ENCODE measurements at places on chromosomes 11 and 22.

DNA sequence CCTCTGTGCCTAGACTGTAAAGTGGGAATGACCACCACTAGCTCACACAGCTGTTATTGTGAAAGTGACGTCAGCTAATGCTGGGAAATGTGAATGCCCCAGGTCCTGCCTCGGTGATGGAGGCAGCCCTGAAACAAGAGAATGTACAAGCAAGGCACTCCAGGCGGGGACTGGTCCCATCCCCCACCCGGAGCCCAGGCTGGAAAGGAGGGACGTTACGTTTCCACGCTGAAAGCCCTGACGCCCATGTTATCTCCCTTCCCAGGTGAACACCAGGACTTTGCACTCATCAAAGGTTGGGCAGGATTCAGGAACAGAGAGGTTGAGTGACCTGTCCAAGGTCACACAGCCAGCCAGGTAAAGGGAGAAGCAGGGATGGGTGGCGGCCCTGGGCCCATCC lies 784 bp downstream of the SULT4A1 start:
- DNase-seq, result no peak

DNA sequence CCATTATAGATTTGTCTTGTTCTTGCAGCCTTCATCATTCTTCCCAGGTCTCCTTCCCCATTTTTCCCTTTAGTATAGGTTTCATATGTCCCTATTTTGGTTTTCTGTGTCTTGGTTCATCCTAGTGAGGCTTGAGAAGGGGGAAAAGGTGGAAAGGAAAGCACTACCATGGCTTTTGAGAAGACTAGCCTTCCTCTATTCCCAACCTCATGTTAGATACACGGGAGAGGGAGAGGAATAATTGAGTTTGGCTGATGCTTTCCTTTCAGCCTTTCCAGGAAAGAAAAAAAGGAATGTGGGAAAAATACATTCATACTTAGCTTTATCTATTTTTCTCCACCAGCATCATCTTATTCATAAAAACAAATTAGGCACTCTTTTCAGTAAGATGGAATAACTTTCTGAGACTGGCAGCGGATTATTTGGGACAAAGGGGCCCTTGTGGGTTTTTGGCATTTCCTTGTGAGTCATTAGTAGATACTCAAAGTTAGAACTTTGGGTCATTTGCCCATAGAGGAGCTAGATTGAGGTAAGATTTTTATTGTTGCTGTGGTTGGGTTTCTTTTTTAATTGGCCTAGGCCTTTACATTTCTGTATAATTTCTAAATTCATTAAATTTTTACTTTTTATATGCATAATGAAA lies 23.8 kb downstream of the CAPRIN1 start:
- no peak for DNase-seq

DNA sequence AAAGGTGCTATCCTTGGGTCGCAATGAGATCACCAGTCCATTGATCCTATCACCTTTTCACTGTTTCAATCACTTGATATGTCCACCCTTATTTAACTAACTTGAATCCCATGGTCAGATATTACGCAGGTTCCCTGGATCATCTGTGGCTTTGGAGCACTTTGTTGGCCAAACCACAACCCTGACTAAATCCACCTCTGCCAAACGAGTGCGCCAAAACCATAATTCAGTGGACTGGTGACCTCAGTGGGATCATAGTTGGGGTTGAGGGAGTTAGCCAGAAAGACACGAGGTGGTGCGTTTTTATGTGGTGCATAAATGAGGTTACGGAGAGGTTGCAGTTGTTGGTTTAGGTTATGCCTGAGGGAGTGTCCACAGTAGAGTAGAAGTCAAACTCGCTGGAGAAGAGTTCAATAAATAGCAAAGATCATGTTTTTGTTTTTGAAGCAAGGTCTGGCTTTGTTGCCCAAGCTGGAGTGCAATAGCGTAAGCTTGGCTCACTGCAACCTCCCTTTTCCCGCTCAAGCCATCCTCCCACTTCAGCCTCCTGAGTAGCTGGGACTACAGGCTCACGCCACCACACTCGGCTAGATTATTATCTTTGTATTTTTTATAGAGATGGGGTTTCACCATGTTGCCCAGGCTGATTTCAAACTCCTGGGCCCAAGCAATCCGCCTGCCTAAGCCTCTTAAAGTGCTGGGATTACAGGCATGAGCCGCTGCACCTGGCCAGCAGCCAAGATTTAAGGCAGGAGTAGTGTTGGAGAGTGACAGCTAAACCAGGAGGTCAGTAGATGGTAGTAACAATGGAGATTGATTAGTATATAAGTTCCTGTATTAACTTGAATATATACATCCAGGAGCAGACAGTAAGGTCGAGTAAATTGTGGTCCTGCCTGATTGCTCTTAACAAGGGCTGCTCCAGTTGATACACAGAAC lies 4.5 kb downstream of the FOXR1 start:
- DNase-seq, result no peak

GRCh38 chr11:45650166-45651095 lies 15.0 kb downstream of the CHST1 start:
- DNase-seq, result no peak

- DNase-seq, result no peak
Observed at GRCh38 chr11:14232652-14233051, 126.3 kb downstream of the RRAS2 start.

- DNase-seq, result no peak
Observed at GRCh38 chr11:68120273-68121066, 718 bp downstream of the CHKA start.

DNA sequence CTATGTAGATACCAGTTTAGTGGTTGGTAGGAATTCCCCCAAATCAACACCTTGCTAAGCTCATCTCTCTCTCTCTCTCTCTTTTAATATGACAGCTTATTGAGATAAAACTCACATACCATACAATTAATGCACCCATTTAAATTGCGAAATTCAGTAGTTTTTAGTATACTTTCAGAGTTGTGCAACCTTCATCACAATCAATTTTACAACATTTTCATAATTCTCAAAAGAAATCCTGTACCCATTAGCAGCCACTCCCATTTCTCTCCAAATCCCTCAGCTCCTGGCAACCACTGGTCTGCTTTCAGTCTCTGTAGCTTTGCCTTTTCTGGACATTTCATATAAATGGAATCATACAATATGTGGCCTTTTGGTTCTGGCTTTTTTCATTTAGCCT lies 13.3 kb downstream of the NNMT start:
- no peak for DNase-seq

- no peak for DNase-seq
Observed at GRCh38 chr11:118909619-118910308, 16.0 kb downstream of the BCL9L start.

- no peak for DNase-seq
Observed at GRCh38 chr11:60859616-60860250, 4.0 kb upstream of the PTGDR2 start.

GRCh38 chr11:119222308-119222707 lies 16.2 kb downstream of the CBL start:
- DNase-seq, result no peak

DNA sequence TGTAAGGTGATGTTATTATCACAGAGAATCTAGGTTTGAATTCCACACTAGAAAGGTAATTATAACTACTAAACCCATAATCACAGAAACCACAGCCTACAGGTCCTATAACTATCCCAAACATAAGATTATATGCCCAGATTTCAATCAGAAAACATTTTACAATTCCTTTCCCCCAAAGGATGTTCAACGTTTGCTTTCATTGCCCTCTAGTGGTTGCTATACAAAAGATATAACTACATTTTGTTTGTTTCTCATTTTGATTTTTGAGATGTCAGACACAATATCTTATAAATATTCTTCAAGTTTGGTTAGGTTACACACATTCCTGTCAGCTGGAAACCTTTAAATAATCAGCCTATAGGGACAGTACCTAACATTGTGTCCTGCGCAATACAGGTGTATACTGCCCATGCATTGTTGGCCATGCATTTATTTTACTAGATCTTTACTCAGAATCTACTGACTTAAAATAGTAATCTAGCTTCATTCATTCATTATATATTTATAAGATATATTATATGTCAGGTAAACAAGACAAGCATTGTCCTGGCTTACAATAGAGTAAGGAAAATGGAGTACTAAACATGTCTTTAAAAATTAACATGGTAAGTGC lies 530.5 kb upstream of the CCDC90B start:
- no peak for DNase-seq

DNA sequence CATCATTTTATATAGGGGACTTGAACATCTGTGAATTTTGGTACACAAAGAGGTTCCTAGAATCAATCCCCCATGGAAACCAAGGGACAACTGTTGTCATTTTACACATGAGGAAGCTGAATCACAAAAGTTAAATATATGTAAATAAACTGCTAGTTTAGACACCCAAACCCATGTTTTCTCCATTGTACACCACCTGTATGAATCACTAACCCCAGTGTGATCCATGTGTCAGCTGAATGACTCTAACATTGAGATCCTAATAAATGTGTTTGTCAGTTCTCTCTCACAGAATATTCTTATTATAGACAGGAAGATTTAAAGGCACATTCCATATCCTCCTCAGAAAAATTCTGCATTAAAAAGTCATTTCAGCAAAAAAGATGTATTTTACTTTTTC lies 83.3 kb downstream of the ATG16L2 start:
- DNase-seq, result no peak

- DNase-seq, result no peak
Observed at GRCh38 chr11:72750556-72751115, 1.6 kb downstream of the ARAP1 start.

DNA sequence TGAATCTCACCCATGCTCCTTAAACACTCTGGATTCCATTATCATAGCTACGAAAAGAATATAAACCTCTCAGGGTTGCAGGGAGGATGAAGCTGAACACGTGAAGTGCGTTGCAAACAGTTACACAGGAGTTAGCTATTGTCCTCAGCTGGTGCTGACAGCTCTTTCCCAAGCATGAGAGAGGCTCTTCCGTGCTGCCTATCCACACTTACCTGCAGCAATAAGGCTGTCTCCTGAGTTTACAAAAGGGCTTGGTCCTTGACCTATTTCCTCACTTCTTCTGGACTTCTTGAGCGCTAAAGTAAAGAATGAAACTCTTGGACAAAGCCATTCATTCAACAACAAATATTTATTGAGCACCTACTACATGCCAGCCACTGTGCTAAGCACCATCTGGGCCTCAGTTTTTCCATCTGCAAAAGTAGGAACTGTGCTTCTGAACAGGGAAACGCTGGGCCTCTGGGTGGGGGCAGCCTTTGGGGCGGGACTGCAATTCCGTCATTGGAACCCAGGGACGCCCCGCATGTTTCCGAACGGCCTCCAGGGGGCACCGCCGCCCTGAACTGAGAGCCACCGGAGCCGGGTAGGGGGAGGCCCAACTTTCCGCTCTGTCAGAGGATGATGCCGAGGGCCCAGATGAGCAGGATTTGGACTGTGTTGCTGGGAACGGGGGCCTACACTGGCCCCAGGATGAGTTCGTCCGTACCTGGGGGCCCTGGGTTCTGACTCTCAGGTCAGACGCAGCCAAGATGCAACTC lies 651 bp upstream of the ARL2 start:
- DNase-seq, result peak; percentile 80

DNA sequence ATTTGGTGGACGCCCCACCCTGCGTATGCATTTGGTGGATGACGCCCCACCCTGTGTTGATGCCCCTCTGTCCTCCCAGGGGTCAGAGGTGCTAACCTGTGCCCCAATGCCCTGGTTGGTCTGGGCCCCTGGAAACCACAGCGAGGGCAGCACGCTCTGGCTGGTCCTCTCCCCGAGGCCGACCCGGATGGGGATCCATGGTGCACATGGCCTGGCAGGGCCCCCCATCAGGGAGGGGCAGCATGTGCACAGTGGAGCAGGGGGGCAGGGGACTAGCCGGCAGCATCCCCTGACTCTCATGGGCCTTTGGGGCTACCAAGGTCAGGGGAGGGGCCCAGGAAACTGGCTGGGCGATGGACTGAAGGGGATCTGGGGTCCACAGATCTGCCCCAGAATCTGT lies 7.6 kb upstream of the MUC5AC start:
- no peak for DNase-seq

DNA sequence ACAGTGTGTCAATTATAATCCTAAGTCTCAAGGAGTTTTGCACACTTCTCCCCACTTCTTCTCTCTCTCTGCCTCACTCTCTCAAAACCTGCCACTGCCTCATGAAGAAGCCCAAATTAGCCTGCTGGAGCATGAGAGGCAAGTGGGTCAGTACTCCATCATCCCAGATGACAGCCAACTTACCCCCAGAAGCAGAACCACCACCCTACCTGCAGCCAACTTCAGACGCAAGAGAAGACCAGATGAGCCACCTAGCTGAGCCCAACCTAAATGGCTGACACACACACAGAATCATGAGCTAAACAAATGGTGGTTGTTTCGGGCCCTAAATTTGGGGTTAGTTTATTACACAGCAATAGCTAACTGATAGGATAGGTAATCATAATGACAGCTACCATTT lies 61.2 kb downstream of the CD82 start:
- no peak for DNase-seq

DNA sequence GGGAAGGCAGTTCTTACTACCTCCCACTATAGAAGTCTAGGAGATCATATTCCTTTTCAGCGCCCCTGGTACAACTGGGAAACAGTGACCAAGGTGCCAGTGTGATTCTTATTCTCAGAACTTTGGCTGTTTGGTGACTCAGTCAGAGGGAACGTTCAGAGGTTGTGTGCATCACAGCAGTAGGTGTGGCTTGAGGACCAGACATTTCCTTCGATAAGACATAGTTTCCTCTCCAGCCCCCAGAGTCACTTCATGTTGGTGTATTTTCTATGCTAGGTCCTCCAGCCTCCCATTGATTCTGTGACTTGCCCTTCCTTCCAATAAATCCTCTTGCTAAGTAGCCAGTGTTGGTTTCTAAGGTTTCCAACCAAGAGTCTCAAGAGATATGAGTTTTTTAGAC lies 171.9 kb upstream of the MPPED2 start:
- DNase-seq, result no peak

- no peak for DNase-seq
Observed at GRCh38 chr22:49255741-49256318, 571.8 kb downstream of the BRD1 start.

DNA sequence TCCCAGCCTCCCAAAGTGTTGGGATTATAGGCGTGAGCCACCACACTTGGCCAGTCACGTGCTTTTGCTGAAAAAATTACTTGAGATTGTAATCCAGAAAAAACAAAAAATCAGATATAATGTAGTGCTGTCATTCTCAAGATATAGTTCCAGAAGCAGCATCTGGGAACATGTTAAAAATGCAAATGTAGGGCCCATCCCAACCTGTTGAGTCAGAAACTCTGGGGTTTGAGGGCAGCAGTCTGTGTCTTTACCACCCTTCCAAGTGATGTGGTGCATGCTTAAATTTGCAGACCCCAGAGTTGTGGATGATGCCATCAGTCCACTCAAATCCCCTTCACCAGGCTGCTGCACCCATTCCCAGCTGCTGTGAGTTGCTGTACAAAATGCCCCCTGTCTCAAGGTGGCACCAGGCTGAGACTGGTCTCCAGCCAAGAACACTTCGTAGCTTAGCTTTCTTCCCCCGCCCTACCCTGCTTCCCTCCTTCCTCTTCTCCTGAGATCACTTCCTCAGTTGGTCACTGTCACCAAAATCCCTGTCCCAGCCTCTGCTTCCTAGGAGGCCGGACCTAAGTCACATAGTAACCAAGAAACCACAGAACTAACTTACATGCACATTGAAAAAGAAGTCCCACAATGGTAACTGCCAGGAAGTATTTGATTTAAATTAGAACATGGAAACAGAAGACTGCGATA lies 18.2 kb upstream of the ARRB1 start:
- no peak for DNase-seq

DNA sequence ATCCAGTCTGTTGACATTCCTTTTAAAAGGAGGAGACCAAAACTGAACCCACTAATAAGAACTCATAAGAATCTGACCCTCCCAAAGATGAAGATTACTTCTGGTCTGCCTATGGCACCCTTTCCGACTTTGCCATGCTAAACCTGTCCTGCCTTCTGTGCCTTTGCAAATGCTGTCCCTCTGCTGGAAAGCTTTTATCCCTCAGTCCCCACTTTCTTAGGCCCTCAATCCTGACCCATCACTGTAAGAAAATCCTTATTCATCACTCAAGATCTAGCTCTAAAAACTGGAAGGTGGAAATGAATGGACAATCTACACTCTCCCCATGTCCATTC lies 10.4 kb downstream of the MPZL3 start:
- no peak for DNase-seq
